HT1080 (cell line): ENCODE measurements at places on chromosomes 1 and 21. TPM values are rescaled to one million over a fixed set of nuclear protein-coding genes. Genes with fewer than 3 reads are reported as not detected.

LELP1 gene
- total RNA-seq, result not detected in 2 replicates

RGS8 gene
- total RNA-seq, result 0.05 TPM in 1 of 2 replicates, not detected in the other

GJA9 gene
- total RNA-seq, result not detected in 2 replicates

NFYC gene
- 35.8 and 54.1 TPM in 2 replicates for total RNA-seq

RCAN3 gene
- 6.5 and 8.8 TPM in 2 replicates for total RNA-seq

DTL gene
- total RNA-seq, result 55.8 and 66.3 TPM in 2 replicates

REN gene
- total RNA-seq, result not detected in 2 replicates

LCE1C gene
- not detected in 2 replicates for total RNA-seq

RGS1 gene
- not detected in 2 replicates for total RNA-seq

UCK2 gene
- 133 and 148 TPM in 2 replicates for total RNA-seq

SPOCD1 gene
- 16.4 and 25.2 TPM in 2 replicates for total RNA-seq

PRKAA2 gene
- total RNA-seq, result 2.2 and 2.4 TPM in 2 replicates
